ENCODE measurements at places on chromosomes 3 and 15.
A peak's percentile ranks its signal among the peaks of the same experiment; 100 is the strongest.

DNA sequence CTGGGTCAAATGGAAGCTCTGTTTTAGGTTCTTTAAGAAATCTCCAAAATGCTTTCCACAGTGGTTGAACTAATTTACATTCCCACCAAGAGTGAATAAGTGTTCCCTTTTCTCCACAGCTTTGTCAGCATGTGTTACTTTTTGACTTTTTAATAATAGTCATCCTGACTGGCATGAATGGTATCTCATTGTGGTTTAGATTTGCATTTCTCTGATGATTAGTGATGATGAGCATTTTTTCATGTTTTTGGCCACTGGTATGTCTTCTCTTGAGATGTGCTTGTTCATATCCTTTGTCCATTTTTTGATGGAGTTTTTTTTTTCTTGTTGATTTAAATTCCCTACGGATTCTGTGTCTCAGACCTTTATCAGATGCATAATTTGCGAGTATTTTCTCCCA, 745.0 kb upstream of the BCHE start:
- DNase-seq = no peak

DNA sequence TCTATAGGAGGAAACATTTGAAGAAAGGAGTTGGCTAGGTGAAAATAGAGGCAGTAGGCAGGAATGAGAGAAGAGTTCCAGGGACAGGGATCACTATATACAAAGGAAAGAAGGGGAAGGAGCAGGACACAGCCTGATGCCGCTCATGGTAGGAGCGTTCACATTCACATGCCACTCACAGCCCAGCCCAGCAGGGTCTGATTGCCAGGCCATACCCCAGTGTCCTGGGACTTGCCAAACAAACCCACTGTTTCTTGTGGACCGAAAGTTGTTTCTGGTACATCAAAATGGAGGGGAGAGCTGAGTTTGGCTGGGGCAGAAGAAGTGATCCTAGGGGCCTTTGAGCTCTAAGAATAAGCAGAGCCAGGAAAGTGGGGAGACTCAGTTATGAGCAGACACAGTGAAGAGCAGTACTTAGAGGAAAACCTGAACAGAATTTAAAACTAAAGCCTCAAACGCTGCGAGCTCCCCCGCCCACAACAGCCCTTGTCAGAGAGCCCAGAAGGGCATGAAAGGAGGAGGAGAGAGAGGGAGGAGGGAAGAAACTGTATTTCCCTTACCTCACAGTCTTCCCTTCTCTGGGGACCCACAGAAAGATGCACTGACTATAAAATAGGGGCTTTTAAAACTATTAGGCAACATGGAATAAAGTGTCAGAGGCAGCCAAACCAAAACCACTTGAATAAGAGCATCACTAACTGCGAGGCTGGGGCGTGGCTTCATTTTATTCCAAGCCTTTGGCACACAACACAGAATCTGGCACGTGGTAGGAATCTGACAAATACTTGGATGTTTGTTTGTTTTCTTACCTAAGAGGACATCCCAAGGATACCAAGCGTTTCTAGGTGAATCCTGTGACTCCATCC, 129.0 kb downstream of the RPL22L1 start:
- peak; percentile 63 for DNase-seq

DNA sequence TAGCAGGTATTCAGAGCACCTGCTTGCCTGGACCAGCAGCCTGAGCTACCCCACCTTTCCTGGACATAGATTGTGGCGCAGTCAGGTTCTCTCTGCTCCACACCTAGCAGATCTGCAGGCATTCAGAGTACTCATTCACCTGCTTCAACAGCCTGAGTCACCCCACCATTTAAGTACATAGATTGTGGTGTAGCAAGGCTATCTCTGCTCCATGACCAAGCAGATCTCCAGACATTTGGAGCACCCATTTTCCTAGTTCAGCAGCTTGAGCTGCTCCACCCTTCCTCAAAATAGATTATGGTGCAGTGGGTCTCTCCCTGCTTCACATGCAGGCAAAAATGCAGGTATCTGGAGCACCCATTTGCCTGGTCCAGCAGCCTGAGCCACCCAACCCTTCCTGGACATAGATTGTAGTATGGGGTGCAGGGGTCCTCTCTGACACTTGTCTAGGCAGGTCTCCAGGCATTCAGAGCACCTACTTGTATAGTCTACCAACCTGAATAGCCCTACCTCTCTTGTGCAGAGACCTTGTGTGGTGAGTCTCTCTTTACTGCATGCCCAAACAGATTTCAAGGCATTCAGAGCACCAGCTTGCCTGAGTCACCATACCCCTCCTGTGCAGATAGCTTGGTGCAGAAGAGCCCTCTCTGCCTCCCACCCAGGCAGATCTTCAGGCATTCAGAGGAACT, 466.0 kb upstream of the THBS1 start:
- DNase-seq = no peak

DNA sequence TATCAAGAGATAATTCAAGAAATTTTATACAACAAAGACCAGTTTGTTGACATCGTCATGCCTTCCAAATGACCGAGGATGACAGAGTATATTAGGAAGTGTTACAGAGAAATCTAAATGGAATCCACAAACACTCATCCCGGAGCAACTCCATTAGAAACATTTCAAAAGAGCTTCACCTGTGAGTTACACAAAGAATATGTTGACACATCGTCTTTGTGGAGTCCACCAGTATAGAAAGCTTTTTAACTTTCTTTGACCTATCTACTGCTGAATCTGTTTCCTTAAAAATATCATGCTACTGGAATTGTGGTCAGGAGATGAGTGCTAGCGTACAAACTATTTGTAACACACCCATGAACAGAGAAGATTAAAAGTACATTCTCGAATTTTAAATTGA, 130.4 kb downstream of the SUCLG2 start:
- DNase-seq = no peak

DNA sequence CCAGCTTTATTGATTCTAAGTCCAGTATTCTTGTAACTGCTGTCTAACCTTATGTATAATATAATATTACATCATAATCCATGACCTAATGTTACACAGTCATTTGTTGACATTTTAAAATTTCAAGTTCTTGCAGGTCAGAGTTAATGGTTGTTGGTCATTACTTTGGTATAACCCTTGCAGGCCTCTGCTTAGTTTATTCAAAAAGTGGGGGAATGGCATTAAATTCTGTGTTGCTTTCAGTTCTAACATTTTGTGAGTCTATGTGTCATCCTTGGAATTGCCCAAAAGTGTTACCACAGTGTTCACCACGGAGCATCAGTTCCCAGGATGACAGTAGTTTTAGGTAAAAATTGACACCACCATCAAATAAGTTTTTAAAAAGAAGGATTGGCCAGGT, 174.8 kb upstream of the BCL6 start:
- DNase-seq = no peak

- no peak for DNase-seq
Measured at GRCh38 chr15:65373163-65373651, 4.6 kb downstream of the IGDCC3 start.

DNA sequence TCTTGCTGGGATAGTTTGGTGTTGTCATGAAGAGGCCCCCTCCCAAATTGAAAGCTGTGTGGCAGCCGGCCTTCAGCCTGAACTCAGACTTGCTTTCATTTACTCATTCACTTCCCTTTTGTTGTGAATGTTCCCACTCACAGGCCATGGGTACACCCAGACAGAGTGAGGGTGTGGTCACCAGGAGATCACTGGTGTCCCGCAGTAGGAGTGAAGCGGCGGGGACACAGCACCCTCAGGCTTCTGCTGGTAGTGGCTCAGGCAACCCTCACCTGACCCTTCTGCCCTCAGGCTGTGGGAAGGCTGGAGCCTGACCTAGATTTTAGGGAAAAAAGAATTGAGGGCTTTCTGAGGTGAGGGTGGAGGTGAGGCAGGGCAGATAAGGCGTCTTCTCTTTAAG, 244.4 kb downstream of the SOX2 start:
- no peak for DNase-seq

DNA sequence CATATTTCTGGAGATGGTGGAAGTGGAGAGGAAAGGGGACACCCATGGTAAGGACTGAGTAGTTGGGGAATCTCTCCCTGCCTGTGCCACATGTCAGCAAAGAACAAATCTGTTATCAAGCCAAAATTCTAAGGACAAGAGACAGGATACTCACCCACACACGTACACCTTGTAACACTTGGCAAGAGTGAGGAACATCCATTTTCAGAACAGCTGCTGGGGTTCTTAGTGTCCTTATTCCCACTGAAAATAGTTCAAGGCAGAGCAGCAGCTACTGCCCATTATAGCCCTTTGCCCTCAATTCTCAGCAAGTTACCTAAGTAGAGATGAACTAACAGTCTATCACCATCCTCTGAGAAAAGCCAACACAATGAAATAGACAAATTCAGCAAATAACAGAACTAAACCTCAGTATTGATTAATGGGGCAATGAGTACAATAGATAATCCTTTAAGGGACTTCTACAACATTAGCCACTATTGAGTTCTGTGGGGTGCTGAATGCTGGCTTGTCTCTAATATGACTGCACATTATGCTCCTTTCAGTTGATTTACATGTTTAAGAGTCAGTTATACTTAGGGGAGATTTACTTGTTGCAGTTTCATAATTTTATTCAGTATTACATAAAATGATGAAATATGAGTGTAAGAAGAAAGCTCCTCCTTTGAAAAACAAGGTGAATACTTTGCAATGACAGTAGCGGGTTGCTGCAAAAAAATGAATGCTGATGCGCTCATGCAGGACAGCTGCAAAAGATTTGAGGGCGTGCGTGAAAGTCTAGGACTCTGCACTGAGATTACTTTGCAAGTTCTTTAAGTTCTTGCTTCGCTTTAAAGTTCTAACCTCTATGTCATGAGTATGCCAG, 22.4 kb downstream of the SENP5 start:
- DNase-seq = peak; percentile 2

- peak; percentile 45 for DNase-seq
Measured at GRCh38 chr3:41304593-41304992, 105.3 kb downstream of the CTNNB1 start.

Data from muscle of leg (tissue), 16 donors.